ENCODE measurements at places on chromosomes 4 and X.

GRCh38 chr4:103136671-103137445 is 37.2 kb upstream of the BDH2 start:
- no peak for DNase-seq

DNA sequence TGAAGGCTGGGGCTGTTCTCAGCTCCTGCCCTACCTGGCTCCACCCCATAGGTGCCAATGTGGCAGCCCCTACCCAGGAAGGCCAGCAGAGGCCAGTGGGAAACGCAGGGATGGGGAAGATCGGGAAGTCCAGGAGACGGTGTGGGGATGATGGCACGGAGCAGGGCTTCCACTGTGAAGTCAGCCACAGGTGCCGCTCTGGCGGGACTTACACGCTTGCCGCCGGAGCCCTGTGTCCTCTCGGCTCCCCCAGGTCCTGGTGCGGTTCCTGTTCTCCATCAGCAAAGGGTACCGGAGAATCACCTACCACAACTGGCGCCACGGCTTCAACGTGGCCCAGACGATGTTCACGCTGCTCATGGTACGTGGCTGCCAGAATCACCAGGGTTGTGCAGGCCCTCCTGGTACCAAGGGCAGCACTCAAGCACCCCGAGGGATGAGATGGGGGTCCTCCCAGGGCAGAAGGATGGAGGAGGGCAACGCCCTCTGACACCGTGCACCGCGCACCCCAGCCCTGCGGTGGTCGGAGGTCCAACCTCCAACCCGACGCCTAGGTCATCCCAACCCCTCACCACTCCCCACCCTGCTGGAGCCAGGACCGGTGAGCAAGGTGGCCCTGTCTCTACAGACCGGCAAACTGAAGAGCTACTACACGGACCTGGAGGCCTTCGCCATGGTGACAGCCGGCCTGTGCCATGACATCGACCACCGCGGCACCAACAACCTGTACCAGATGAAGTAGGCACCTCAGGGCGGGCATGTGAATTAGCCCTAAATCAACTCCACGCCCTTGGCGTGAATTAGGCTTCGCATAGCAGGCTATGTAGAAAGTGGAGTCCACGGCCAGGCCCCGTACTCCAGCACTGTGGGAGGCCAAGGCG is 12.0 kb downstream of the ATP5ME start:
- no peak for DNase-seq

DNA sequence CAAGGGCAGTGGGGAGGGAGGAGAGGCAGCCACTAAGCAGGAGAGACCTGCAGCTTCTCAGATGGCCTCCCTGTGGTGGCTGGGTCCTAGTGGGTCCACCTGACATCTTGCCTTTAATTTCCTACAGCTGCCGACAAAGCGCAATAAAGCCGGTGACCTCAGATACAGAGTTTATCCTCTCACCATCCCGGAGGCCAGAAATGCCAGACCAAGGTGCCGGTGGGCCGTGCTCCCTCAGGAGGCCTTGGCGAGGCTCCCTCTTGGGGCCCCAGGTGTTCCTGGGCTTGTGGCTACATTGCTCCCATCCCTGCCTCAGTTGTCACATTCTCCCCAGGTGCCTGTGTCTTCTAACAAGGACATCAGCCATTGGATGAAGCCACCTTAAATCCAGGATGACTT is 103.0 kb downstream of the ADRA2C start:
- no peak for DNase-seq

DNA sequence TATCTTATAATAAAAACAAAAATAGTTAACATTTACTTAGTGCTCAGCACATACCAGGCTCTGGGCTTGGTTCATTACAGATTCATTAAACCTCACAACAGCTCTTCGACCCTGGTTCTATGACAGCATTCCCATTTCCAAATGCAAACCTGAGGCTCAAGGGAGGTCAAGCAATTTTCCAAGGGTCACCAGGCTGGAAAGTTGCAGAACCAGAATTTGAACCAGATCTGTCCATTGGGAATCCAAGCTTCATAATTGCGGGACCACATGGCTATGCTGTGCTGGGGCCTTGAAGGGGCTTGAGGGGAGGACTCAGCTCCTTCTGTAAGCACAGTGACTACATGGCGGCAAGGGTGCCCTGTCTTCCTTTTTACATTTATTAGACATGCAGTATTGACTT is 197.3 kb upstream of the LNX1 start:
- no peak for DNase-seq

DNA sequence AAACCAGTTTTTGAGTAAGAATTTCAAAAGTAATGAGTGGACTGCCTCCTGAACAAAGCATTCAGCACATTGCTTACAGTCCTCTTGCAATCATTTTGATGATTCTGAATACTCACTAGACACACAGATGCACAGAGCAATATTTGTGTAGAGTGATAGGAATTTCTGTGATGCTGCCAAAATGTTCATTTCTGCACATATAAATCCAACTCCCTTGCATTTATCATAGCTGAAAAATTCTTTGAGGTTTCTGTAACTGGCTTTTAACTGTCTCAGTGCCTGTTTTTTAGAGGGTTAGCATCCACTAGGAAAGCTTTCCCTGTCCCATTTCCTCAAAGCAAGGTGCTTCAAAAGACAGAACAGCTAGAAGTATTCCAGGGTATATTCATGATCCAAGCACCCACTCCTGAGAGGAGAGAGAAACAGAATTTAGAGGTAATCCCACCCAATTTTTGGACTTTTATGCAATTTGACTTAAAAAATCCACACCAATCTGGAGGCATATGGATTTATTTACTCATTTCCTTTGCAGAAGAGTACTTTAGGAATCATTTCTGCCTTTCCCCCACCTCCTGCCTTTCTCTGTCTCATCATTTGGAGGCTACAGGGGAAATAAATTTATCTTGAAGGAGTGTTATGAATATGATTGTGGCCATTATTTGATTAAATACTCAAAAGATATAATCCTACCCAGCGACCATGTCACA is 234.5 kb upstream of the SLIT2 start:
- DNase-seq, result no peak

DNA sequence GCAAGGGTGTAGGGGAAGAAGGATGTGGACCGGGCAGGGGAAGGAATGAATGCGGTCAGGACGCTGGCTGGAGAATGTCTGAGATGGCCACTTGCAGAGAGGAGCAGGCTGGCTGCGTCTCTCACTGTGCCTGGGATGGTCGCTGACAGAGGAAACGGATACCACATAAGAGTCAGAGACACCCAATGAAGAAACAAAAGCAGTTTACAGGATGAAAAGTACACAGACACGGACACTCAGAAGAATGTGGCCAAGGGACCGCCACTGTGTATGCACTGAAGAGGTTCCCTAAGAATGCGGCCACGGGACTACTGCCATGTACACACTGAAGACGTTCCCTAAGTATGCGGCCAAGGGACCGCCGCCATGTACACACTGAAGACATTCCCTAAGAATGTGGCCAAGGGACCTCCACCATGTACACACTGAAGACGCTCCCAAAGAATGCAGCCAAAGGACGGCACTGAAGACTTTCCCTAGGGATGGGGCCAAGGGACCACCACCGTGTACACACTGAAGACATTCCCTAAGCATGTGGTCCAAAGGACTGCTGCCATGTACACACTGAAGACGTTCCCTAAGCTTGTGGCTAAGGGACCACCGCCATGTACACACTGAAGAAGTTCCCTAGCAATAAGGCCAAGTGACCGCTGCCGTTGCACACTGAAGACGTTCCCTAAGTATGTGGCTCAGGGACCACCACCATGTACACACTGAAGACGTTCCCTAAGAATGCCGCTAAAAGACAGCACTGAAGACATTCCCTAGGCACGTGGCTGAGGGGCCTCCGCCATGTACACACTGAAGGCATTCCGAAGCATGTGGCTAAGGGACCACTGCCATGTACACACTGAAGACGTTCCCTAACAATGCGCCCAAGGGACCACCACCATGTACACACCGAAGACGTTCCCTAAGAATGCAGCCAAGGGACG is 32.2 kb downstream of the DHRSX start:
- no peak for DNase-seq

- DNase-seq, result no peak
Measured at GRCh38 chrX:46624090-46624786, 50.7 kb downstream of the CHST7 start.

DNA sequence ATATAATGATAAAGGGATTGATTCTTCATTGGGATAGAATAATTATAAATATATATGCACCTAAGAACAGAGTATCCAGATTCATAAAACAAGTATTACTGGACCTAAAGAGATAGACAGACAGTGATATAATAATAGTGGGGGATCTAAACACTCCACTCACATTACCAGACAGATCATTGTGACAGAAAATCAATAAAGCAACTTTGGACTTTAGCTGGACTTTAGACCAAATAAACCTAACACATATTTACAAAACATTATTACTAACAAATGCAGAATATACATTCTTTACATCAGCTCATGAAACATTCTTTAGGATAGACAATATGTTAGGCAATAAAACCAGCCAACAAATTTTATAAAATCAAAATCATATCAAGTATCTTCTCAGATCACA is 14.6 kb downstream of the AGTR2 start:
- no peak for DNase-seq

- no peak for DNase-seq
Measured at GRCh38 chr4:40870150-40870549, 120.4 kb downstream of the NSUN7 start.

- DNase-seq, result no peak
Measured at GRCh38 chrX:120125444-120125843, 9.7 kb upstream of the RHOXF1 start.

DNA sequence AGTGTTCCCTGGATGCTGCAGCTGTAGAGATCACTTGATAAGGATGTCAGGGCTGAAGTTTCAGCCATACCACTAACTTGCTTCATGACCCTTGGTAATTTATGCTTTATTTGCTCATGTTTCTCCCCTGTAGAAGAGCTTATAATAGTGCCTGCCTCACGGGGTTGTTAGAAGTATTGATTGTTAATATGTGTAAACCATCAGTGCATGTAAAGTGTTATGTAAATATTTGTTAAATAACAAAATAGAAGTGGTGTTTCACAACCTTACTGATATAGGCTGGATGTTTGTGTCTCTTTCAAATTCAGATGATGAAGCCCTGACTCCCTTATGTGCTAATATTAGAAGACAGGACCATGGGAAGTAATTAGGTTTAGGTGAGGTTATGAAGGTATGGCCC is 1.5 kb upstream of the CXCL2 start:
- DNase-seq, result no peak

DNA sequence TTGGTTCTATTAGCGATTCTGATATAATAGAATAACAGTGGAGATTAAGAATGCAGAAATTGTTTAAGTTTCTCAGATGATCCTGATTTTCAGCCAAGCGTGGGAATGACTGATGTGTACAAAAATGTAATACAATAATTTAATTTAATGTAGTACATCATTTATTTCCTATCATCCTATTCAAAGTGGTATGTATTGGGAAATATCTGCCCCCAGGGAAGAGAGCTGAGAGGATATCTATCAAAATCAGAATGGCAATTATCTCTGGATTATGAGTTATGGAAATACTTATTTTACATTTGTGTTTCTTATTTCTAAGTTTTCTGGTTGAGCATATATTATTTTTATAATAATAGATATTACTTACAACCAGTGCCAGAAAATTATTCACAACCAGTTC is 3.9 kb downstream of the FABP2 start:
- no peak for DNase-seq

DNA sequence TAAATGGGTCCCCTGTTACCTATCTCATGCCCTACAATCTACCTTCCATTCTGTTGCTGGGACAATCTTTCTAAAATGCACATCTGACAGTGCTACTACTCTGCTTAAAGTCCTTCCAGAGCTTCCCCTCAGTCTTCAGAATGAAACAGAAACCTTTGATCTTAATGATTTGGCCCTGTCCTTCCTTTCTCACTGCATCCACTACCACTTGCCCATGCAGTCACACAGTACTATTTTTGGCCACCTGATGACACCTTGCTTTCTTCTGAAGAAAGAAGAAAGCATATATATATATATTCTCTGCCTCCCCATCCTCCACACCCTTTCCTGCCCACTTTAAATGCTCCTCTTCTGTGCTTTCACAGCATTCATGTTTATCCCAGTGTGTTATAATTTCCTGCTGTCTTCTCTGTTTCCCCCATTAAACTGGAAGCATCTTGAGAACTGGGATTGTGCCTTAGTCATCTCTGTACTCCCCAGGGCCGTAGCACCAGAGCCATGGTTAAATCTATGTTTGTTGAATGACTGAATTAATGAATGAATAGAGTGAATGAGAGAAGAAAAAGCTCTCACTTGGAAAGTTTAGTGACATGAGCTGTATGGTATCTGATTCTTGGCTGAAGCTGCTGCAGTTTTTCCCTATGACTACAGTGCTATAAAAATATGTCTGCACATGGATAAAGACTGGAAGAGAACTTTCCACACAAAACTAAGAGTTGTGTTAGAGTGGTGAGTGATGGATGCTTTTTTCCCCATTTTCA is 56.2 kb downstream of the RTL9 start:
- no peak for DNase-seq

GRCh38 chr4:17283832-17284231 is 228.1 kb downstream of the QDPR start:
- no peak for DNase-seq

DNA sequence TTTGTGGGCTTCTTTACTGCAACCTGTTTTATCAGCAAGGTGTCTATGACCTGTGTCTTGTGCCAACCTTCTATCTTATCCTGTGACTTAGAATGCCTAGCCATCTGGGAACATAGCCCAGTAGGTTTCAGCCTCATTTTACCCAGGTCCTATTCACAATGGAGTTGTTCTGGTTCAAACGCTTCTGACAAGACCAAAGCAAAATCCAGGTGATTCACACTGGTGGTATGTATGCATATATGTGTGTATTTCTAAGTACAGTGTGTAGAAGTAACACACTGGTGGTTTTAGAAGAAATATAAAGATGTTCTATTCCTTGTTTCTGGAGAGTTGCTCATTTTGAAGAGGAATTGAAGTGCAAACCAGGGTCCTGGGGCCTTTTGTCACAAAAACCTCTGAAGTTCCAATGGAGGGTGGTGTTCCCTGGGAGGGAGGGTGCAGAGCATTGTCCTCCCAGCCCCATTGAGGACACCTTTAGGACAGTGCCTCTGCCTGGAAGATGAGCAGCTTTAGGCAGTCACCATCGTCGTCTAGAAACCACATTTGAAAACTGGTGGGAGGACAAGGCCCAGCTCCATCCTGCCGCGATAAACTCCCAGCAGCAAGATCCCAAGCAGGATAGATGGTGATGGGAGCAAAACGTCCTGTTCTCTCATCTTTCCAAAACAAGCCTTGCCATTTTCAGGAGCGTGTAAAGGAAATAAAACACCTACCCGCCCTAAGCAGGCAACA is 191.4 kb downstream of the TSPAN5 start:
- DNase-seq, result no peak

- no peak for DNase-seq
Measured at GRCh38 chrX:150038986-150039599, 100.8 kb upstream of the EOLA2 start.

GRCh38 chrX:26071618-26072017 is 66.5 kb upstream of the MAGEB18 start:
- no peak for DNase-seq

- no peak for DNase-seq
Measured at GRCh38 chr4:20288846-20289512, 37.3 kb downstream of the SLIT2 start.

DNA sequence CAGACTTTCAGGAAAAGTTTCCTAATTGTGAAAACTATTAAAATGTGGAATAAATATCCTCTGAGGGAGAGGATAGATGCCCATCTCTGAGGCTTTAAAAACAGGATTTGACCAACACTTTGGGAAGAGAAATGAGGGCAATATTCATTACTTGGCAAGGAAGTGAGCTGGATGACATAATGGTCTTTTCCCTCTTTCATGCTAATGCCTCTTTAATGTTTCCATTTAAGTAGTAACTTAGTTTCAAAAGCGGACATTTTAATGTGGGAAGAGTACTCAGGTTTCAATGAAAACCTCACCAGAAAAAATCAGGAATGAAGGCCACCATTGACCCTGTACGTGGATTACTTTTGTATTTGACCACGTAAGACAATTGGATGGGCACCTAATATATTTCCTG is 503.3 kb downstream of the ANKRD50 start:
- no peak for DNase-seq

Measured in effector memory CD4-positive, alpha-beta T cell (primary cell).